Esophagus squamous epithelium (tissue), 5 donors: ENCODE measurements at places on chromosomes 5 and 9.

- no peak for DNase-seq
Measured at GRCh38 chr9:125258160-125258785, 3.4 kb upstream of the GAPVD1 start.

GRCh38 chr9:87875831-87876545, 6.7 kb upstream of the SPATA31E1 start:
- DNase-seq, result no peak

GRCh38 chr5:178671602-178672144, 44.8 kb upstream of the CLK4 start:
- no peak for DNase-seq

GRCh38 chr9:134276453-134277245, 49.6 kb upstream of the RXRA start:
- DNase-seq, result no peak

- DNase-seq, result no peak
Measured at GRCh38 chr5:171549274-171549673, 129.8 kb downstream of the FGF18 start.

DNA sequence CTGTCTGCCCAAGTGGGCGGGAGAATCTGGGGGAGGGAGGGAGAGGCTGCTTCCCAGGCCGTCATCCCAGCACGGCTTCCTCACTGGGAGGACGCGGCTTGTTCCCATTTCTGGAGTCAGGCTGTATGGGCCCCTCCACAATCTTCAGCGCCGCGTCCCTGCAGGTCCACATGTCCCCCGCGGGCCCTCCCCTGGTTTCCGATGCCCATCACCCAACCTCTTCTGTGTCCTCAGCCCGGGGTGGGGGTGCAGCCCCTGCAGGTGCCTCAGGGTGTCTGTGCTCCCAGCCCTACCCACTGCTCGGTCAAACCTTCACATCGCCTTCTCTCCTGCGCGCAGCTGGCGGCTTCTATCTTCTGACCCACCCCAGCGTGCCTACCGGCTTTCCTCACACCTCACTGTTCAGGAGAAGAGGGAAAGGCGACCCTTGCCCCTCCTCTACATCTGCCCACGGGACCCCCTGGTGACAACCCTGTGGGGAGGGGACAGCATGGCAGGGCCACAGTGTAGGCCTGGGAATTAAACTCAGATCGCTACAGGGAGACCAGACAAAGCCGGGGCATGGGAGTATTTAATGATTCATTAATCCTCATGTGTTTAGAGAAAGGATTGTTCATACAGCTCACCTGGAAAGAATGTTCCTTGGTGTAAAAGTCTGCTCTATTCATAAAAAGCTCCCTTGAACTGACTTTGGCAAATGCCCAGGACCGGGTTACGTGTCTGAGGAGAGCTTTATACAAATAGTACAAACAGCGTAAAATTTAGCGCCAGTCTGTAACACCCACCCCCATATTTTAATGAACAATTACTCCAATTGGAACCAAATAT, 145.1 kb downstream of the IRX1 start:
- no peak for DNase-seq

DNA sequence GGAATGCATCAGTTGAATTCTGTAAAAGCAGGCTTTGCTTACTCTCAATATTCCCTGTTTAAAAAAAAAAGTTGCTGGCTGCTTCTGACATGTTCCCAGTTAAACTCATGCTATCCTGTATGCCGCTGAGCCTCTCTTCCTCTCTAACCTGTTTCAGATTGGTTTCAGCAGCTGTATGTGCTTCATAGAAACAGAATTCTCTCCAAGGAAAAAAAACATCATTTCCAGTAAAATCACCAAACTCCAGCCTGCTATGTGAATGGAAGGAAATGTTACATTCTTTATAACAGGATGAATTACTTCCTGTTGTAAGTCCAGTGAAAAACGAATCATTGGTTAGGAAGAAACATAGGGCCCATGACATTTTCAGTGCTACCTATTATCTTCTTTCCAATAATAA, 25.7 kb upstream of the KCNV2 start:
- no peak for DNase-seq

DNA sequence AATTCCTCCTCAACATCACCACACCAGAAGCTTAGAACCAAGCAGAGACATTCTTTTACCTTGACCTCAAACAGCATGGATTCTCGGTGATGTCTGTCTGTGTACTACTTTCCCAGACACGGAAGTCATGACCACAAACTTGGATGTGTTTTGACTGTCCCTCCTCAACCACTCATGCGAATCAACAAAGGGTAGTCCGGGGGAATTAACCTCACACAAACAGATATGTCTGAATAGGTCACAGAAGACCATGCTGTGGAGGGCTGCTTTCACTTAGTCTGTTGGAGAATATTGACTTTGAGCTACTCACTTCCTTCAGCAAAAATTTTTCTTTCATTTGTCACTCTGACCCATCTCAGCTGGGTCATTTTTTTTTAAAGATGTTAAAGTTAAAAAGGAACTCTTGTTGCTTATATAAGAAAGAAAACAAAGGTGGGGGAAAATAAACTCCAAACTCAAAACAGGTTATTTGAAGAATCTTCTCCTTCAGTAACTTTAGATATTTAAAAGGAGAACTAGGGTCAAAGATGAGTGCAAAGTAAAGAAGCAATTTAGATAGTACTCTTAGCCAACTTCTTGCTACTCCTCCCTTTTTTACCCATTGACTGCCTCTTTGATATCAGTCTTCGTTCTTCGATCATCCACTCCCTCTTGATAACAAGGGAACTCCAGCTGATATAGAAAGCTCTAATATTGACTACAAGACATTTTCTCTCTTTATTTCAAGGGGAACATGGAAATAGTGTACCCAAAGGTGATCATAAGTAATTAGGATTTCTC, 343.4 kb upstream of the CDH6 start:
- no peak for DNase-seq

GRCh38 chr9:135803441-135803840, 101.5 kb downstream of the KCNT1 start:
- no peak for DNase-seq

DNA sequence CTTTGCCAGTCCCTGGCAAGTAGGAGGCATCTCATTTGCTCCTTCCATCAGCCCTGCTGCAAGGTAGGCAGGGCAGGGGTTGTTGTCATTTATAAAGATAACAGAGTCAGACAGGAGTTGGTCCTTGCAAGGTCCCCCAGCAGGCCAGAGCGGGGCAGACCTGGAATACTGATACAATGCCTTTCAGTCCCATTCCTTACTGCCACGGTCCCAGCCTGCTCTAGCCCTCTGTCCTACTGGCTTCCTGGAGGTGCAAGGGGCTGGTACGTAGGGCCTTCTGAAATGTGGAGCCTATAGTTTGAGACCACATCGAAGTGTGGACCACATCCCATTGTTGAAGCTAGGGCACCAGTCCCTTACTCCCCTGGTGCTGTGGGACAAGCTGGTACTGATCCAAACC, 42.8 kb upstream of the PITX1 start:
- DNase-seq, result no peak

DNA sequence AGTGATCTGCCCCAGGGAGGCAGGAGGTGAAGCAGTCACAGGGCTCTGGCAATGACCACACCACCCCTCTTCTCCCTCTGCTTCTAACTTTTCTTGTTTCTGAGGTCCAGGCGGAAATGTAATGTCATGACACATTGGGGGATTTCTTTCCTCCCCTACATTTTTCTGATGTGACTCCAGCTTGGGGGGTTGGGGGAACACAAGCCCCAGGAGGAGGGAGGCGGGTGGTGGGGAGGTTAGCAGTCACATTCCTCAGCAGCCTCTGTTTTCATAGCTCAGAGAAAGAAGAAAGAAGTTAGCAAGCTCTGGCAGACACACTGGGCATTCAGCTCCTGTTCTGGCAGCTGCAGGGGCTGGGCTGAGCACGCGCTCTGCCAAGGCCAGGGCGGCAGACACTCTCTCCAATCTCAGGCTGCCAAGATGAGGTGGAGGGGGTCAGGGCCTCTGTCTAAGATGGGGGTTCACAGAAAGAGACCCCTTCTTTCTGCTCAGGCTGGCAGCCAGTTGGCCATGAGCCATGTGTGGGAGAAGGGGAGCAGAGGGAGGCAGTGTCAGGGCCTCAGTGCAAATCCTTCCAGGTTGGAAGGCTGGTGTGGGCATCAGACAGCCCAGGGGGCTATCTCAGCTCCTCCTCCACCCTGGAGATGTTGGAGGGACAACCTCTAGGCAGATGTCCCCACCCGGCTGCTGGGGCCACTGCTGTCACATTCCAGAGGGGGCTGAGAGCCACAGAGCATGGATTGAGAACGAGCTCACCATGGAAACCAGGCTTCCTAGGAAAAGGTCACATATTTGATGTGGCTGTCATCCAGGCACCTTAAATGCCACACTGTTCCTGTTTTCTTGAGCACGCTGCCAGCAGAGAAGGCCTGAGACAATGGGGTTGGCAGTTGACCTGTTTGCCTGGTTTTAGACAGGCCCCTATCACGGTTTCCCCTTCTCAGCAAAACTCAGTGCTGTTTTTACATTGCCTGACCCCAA, 20.1 kb upstream of the PFDN1 start:
- DNase-seq, result no peak

DNA sequence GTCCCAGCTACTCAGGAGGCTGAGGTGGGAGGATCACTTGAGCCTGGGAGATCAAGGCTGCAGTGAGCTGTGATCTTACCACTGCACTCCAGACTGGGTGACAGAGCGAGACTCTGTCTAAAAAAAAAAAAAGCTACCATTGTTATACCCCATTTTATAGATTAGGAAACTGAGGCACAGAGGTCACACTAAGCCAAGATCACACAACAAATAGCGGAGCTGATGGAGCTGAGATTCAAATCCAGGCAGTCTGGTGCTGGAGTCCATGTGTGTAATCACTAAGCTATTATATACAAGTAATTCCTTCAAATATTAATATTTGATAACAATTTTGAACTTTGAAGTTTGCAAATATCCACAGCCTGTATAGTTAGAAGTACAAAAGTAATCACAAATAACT, 6.0 kb upstream of the SLC12A2 start:
- no peak for DNase-seq

DNA sequence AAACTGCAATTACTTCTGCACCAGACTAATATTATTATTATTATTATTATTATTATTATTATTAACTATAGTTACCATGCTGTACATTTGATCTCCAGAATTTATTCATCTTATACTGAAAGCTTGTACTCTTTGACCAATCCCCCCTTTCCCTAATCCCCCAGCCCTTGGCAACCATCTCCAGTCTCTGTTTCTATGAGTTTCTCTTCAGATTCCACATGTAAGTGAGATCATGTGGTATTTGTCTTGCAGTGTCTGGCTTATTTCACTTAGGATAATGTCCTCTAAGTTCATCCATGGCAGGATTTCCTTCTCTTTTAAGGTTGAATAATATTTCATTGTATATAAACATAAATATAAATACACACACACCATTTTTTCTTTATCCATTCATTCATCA, 287.0 kb upstream of the DAB2 start:
- DNase-seq, result no peak

- DNase-seq, result no peak
Measured at GRCh38 chr9:14068690-14069089, 245.3 kb downstream of the NFIB start.

GRCh38 chr9:69145144-69145715, 28.8 kb upstream of the TJP2 start:
- DNase-seq, result no peak

GRCh38 chr5:115306011-115306536, 9.6 kb upstream of the CCDC112 start:
- no peak for DNase-seq

- no peak for DNase-seq
Measured at GRCh38 chr5:37850226-37850865, 10.5 kb upstream of the GDNF start.

GRCh38 chr9:79592726-79593493, 21.1 kb downstream of the TLE4 start:
- DNase-seq, result no peak

- no peak for DNase-seq
Measured at GRCh38 chr5:31449962-31450361, 81.9 kb downstream of the DROSHA start.

- DNase-seq, result no peak
Measured at GRCh38 chr5:88671505-88672499, 211.2 kb downstream of the MEF2C start.

DNA sequence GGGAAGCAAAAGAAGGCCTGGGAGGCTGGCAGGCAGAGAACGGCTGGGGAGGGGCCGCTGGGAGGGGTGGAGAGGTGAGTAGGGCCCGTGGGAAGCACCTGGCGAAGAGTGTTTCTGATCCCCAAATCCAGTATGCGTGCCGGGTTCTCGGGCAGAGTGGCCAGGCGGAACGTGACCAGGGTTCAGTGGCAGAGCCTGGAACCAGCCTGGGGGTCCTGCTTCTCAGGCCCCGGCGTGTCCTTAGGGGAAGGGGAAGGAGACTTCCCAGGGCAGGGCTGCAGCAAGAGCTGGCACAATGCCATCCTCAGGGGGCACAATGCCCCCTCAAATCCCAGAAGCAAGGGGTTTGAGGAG, 25.5 kb upstream of the IER5L start:
- no peak for DNase-seq

DNA sequence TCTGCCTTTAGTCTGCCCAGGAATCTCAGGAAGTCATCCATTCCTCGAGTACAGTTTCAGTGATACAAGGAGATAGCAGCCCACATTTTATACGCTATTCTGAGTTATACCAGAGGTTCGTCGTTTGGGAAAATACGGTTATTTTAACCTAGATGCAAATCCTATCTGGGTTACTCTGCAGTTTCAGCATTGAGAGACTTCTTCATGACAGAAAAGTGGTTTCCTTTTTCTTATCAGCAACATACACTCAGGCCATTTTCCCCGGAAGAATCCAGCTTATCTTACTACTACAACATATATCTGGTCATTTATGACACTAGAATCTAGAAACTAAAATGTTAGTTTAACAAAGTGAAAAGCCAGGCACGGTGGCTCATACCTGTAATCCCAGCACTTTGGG, 83.4 kb upstream of the IQGAP2 start:
- no peak for DNase-seq

GRCh38 chr5:89435347-89435746, 552.4 kb upstream of the MEF2C start:
- DNase-seq, result no peak

- no peak for DNase-seq
Measured at GRCh38 chr9:97506306-97506705, 4.8 kb downstream of the TMOD1 start.

GRCh38 chr9:112032009-112032408, 135.4 kb downstream of the UGCG start:
- DNase-seq, result no peak

DNA sequence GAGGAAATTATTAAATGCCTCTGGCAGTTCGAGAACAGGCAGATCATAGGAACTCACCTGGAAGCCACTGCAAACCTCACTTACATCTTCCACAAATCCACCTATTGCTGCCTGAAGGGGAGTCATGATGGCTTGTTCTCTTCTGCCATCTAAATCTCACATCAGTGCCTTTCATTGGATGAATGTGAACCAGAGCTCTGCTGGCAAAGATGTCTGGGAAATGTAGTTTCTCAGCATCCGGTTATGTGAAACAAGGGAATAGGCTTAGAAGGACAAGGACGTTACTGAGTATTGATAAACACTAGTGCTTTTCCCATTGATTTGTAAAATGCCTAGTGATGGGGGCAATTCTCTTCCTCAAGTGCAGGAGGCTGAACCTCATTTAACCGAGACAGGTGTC, 483.3 kb downstream of the ARHGEF28 start:
- no peak for DNase-seq

GRCh38 chr9:36401164-36401740, 1.2 kb upstream of the RNF38 start:
- no peak for DNase-seq

GRCh38 chr9:84828046-84828445, 158.5 kb downstream of the NTRK2 start:
- DNase-seq, result no peak

- DNase-seq, result no peak
Measured at GRCh38 chr5:158928404-158928803, 171.3 kb downstream of the EBF1 start.

GRCh38 chr5:78320401-78320800, 25.9 kb upstream of the AP3B1 start:
- DNase-seq, result no peak
